ENCODE measurements at places on chromosomes 2 and 18.

GRCh38 chr18:49525981-49526380 lies 35.9 kb upstream of the LIPG start:
- no peak overlapping the region for H3K4me3 ChIP-seq
- no peaks in the 10 kb centered on the region for H3K4me1 ChIP-seq
- no peaks in the 10 kb centered on the region for H3K36me3 ChIP-seq
- no peak overlapping the region for H3K27ac ChIP-seq
- H3K27me3 ChIP-seq: no peaks in the 10 kb centered on the region

DNA sequence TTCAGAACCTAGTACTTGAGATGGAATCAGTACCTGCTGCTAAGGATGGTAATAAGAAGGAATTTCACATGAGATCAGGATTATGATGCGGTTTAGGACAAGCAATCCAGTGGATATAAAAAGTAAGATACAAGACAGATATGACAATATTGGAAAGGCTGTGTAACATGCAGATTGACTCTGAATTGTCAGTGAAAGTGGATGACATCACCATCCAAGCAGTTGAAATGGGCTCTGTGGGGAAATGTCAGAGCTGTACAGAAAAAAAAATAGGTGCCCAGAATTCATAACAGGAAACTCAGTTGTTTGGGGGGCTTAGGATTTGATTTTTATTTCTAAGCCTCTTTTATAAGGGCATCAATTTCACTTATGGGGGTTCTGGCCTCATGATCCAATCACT lies 438.3 kb downstream of the SPAG16 start:
- no peak overlapping the region for H3K27ac ChIP-seq
- no peaks in the 10 kb centered on the region for H3K4me1 ChIP-seq
- no peak for DNase-seq
- H3K36me3 ChIP-seq: no peaks in the 10 kb centered on the region
- H3K4me3 ChIP-seq: no peak overlapping the region

GRCh38 chr18:39425172-39425850 lies 1859.7 kb upstream of the CELF4 start:
- no peak overlapping the region for H3K4me3 ChIP-seq
- H3K27ac ChIP-seq: no peak overlapping the region
- H3K36me3 ChIP-seq: no peaks in the 10 kb centered on the region
- no peaks in the 10 kb centered on the region for H3K4me1 ChIP-seq
- no peaks in the 10 kb centered on the region for H3K27me3 ChIP-seq
- DNase-seq: no peak

GRCh38 chr2:103135679-103136078 lies 373.8 kb downstream of the TMEM182 start:
- H3K4me1 ChIP-seq: peaks cover 16% of the 10 kb centered on the region
- H3K36me3 ChIP-seq: no peaks in the 10 kb centered on the region
- no peak overlapping the region for H3K27ac ChIP-seq
- DNase-seq: no peak

DNA sequence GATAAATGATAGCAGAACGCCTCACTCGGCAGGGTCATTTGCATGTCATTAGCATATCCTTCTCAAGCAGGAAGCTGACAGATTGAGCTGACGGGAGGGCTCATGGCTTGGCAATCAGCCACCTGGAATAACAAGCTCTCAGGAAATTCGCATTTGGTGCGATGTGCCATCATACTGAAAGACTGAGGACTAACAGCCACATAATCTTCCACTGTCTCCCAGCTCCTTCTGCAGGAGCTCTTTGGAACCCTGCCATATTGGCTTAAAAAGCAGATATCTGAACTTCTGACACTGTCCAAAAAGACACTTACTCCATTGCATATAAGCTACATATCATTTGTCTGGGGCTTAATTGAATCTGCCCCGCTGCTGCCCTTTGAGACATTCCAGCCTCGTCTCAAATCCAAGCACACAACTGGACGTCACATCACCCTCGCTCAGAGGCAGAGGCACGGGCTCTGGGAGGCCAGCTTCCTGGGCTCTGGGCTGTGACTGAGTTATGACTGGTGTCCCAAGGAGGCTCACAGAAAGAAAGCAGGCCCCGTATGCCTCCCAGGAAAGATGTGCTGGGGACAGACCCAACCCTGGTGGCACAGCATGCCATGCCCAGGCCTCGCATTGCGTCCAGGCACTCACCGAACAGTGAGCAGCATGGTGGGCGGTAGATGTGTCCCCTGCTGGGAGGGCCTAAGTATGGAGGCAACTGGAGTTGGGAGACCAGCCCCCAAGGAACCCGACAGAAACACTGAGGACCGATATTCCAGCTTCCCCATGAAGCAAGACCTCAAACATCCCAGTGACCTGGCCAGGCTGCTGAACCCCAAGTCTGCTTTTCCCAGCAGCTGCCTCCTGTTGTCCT lies 228.0 kb downstream of the ATAD2B start:
- H3K27ac ChIP-seq: no peak overlapping the region
- no peak overlapping the region for H3K4me3 ChIP-seq
- no peaks in the 10 kb centered on the region for H3K27me3 ChIP-seq
- peaks cover 13% of the 10 kb centered on the region for H3K36me3 ChIP-seq
- no peaks in the 10 kb centered on the region for H3K4me1 ChIP-seq

DNA sequence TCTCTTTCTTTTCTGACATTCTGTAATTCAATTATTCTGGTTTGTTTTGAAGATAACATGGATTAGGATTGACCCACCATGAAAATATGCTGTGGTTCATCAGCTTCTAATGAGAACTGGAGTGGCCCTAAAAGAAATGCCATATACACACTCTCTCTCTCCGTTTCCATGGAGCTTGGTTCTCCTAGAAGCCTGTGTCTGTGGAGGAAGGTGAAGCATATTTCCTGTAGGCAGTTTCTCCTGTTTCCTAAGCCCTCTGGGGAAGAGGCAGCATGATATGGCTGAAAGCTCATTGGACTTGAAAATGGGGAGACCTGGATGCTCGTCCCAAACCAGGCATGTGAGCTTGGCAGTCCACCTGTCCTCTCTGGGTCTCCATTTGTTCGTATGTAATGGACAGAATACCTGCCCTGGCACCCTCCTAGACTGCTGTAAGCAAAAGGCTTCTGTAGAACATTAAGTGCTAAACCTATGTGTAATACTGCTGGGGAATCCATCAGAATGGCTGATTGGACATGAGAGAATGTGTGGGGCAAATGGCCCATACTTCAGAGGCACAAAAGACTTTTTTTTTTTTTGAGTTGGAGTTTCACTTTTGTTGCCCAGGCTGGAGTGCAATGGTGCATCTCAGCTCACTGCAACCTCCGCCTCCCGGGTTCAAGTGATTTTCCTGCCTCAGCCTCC lies 75.3 kb upstream of the PPP1CB start:
- H3K27ac ChIP-seq: no peak overlapping the region
- H3K4me1 ChIP-seq: peaks cover 8% of the 10 kb centered on the region
- H3K36me3 ChIP-seq: no peaks in the 10 kb centered on the region
- H3K4me3 ChIP-seq: no peak overlapping the region
